CD4-positive, alpha-beta T cell treated with Interleukin-12 subunit alpha and Interleukin-12 subunit beta, for 1 hour (primary cell): ENCODE measurements at places on chromosomes 11 and 22.

- DNase-seq: no peak
Measured at GRCh38 chr11:12587333-12587991, 86.8 kb upstream of the TEAD1 start.

DNA sequence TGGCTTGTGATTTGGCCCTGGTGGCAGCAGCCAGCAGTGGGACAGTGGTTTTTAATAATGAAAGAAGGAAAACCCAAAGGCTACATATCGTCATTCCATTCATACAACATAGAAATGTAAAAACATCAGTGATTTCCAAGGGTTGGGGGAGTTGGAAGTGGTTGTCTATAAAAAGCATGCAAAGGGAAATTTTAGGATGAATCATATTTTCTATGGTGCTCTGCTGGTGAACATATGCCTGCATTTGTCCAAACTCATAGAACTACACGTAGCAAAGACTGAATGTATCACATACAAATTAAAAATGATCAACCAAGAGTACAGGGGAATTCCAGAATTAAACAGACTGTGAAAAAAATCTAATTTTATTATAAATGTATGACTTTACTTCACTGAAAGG lies 11.1 kb downstream of the OR5B3 start:
- no peak for DNase-seq

DNA sequence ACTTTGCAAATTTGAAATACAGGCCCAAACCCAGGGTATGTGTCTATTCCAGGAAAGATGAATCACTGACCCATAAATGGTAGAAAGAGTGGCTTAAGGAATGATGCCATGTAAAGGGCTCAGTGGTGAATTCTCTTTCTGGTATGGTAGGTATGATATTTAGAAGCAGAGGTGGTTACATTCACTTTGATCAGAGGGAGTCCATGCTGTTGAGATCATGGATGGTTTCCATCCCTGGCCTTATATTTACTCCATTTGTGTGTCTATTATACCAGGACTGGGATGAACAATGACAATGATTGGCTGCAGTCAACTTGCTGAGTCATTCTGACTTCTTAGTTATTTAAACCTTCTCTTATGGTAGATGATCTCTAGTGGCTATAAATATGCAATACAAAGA lies 419.8 kb upstream of the LRRC4C start:
- no peak for DNase-seq

DNA sequence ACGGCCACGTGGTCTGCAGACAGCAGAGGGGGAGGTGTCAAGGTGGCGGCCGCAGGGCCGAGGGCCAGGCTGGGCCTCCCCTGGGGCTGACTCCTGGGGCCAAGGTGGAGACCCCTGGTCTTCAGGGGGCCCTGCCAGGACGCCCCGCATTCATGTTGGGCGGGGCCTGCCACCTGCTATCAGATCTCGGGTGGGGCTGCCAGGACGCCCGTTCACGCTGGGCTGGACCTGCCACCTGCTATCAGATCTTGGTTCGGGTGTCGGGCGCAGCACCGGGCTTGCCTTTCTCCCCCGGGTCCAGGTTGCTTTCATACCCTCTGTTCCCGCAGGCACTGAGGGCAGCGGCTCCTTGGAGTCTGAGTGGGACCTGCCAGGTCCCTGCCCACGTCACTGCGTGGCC lies 16.1 kb upstream of the MAPK11 start:
- no peak for DNase-seq

DNA sequence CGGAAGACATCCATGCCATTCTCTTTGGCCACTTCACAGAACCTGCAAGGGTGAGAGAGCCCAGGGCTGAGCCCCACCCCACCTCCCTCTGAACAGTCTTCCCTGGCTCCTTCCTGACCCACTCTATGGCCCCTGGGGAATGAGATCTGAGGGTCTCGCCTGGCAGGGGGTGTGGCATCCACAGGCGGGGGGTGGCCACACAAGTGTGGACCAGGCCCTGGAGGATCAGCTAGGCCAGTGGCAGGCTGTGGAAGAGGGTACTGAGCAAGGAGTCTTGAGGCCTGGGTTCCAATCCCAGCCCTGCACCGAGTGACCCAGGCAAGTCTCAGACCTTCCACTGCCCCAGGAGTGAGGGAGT lies 5.6 kb upstream of the LRFN4 start:
- no peak for DNase-seq

DNA sequence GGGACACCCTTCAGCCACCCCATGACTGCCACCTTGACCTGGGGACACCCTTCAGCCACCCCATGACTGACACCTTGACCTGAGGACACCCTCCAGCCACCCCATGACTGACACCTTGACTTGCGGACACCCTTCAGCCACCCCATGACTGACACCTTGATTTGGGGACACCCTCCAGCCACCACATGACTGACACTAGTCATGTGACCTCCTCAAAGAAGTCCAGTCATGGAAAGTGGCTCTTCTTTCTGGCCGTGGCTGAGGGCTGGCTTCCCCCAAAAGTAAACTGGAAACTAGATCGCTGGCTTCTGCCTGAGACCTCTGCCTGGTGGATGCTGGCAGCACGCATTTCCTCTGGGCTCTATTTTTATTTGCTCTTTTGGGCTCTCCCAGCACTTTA lies 28.4 kb downstream of the ARFGAP2 start:
- no peak for DNase-seq

GRCh38 chr22:24325105-24325757 lies 54.6 kb downstream of the SPECC1L start:
- DNase-seq: peak; percentile 58

- DNase-seq: peak; percentile 55
Measured at GRCh38 chr22:39907605-39908097, 6.8 kb downstream of the GRAP2 start.

DNA sequence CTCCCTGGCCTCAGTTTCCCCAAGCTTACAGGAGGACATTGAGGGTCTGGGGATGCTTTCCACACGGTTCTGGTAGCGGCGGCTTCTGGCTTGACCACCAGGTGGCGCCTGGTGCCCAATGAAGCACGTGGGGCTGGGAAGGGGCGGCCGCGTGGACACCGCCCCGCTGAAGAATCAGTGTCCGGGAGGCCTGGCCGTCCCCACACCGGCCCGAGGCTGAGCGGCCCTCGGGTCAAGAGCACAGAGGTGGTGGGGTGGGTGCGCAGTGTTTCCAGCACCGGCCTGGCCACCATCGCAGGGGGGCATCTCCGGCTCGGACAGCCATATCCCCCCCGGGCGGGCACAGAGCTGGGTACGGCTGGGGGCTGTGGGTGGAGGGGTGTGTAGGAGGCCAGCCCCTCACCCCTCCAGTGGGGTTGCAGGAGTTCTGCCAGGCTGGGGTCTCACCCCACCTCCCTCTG lies 27.8 kb upstream of the PPARA start:
- peak; percentile 71 for DNase-seq

DNA sequence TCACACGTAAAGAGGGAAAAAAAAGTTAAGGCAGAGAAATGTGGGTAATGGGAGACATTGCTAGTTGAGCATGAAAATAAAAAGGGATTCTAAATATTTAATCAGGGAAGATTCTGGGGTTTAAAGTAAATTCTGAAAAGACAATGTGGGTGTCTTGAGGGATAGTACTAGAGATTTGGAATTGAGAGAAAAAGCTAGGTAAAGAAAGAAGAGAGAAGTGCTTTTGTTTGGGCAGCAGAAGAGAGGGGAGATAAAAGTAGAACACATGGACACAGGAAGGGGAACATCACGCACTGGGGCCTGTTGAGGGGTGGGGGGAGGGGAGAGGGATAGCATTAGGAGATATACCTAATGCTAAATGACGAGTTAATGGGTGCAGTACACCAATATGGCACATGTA lies 3.5 kb upstream of the YPEL4 start:
- no peak for DNase-seq

- DNase-seq: no peak
Measured at GRCh38 chr11:64774144-64774543, 4.2 kb downstream of the SF1 start.

GRCh38 chr11:7546324-7546791 lies 32.6 kb downstream of the PPFIBP2 start:
- no peak for DNase-seq
